NCI-H1930 (cell line): ENCODE measurements at places on chromosomes 6 and 20.

DNA sequence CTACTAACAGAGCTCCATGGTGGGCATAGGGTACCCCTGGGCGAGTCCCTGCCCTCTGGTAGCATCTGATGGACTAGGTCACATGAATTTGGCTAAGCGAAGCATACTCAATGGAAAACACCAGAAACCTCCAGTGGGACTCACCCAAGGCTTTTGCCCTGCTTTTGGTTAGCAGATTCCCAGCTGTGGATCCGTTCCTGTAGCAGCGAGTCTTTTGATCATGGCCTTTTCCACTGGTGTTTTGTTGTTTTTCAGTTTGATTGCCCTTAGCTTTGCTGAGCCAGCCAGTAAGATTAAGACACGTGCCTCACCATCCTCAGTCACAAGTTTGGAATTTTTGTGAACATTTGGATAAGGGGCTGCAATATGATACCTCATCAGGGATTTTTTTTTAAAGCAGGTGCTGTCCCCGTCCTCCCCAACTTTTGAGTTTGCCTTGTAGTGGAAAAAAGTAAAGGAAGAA lies 8.0 kb downstream of the TNFAIP3 start:
- DNase-seq: no peak

GRCh38 chr6:108510461-108511319 lies 50.0 kb upstream of the FOXO3 start:
- no peak for DNase-seq

- no peak for DNase-seq
These were observed 653.7 kb downstream of the TFAP2A start for GRCh38 chr6:9761220-9761619.

DNA sequence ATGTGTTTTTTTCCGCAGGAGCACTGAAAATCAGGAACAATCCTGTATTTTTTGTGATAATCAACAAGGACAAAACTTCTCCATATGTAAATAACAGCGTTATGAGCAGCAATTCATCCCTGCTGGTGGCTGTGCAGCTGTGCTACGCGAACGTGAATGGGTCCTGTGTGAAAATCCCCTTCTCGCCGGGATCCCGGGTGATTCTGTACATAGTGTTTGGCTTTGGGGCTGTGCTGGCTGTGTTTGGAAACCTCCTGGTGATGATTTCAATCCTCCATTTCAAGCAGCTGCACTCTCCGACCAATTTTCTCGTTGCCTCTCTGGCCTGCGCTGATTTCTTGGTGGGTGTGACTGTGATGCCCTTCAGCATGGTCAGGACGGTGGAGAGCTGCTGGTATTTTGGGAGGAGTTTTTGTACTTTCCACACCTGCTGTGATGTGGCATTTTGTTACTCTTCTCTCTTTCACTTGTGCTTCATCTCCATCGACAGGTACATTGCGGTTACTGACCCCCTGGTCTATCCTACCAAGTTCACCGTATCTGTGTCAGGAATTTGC lies at the start of gene TAAR6:
Gene TAAR6, plus strand, starts transcription at position 102 of the 557 bp plus-strand sequence. Its CDS starts 0 bp downstream, at position 102.
- DNase-seq: no peak

DNA sequence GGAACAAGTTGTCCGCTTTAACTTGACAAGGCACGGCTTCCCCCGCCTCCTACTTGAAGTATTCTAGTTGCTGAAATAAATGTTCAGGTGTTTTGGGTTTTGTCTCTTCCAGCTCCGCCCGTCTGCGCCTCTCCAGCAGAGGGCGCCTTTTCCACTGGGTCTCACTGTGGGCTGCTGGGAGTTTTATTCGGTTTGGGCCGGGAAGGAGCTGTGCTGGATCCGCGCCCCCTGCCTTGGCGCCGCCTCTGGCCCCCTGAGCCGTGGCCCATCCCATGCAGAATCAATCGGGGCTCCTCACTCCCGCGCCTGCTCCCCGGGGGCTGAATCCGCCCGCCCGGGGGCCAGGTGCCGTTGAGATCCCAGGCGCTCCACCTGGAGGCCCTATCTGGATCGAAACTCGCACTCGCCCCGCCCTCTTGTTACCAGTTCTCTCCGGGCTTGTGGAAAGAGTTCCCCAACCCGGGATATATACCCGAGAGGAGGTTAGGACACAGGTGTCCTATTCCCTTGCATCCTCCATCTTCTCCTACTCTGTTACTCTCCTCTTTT lies 51.0 kb upstream of the TCF21 start:
- DNase-seq: peak; percentile 82
